CD4-positive, alpha-beta T cell treated with Interleukin-17A for 4 hours (primary cell): ENCODE measurements at places on chromosomes 16 and 17.

GRCh38 chr17:70636517-70637133 lies 467.3 kb downstream of the KCNJ2 start:
- DNase-seq = peak; percentile 3

DNA sequence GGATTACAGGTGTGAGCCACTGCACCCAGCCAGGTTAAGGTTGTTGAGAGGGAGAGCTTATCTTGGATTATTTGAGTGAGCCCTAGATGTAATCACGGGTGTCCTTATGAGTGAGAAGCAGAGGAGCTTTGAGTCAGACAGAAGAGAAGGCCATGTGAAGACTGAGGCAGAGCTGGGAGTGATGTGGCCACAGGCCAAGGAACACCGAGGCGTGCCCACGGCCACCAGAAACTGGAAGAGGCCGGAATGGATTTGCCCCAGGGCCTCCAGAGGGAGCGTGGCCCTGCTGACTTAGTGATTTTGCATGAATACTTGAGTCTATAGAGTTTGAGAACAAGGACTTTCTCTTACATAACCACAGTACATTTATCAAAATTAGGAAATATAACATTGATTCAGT lies 137.7 kb downstream of the RPTOR start:
- DNase-seq = no peak

DNA sequence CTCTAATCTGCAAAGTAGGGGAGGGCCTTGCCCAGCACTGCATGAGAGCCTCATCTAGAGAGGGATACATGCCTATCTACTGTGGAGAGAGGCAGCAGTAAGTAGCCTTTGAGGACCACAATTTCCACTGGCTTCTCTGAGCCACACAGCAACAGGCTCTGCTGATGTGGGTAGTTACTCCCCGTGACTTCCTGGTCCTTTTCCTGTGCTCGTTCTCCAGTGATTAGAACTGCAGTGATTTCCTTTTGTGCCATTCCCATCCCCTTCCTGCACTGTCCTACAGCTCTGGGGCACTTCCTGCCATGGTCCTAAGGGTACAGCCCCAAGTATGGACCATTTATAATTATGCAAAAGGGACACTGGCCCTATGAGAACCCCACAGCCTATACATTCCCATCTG lies 3.0 kb downstream of the PLSCR3 start:
- DNase-seq = no peak

- DNase-seq = no peak
Measured at GRCh38 chr16:46709469-46710005, 20.1 kb downstream of the ORC6 start.

DNA sequence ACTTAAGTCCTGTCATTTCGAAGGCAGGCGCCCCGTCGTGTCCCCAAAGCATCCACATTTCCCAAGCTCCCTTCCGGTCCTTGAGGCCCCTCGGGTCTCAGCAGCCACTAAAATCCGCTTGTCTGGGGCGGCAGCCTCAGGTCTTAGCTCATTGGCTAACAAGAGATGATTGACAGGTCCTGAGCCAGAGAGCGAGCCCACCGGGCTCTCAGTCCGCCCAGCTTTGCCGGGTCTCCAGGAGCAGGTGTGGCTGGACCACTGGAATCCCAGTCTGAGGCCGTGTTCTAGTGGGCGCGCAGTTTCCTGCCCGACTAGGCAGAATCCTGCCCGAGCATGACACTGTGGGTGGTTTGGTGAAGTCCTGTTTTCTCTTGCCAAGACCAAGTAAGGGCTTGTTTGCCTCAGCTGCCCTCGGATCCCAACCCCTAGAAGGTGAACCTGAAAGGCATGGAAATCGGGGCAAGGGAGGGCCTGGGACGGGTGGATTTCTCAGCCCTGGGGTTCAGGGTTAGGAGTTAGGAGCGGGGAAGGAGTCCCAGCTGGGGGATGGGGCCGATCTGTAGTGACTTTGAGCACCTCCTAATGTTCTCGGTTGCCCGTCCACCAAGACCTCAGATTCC lies 42.8 kb downstream of the MRC2 start:
- DNase-seq = no peak

- DNase-seq = peak; percentile 22
Measured at GRCh38 chr16:81261049-81261648, 22.7 kb downstream of the BCO1 start.
